ENCODE measurements at places on chromosomes 12 and 14. TPM values are rescaled to one million over a fixed set of nuclear protein-coding genes. Genes with fewer than 3 reads are reported as not detected.

The DEPDC4 gene
- total RNA-seq, result 3.2 TPM

The TDG gene
- 15.2 TPM for total RNA-seq

The GPR132 gene
- total RNA-seq, result 0.25 TPM

The TOMM20L gene
- total RNA-seq, result not detected

The MYF6 gene
- 0.11 TPM for total RNA-seq

The HSP90B1 gene
- 1,767 TPM for total RNA-seq

The RNFT2 gene
- total RNA-seq, result 5.4 TPM

The KCNH3 gene
- total RNA-seq, result not detected

The SIX1 gene
- 0.12 TPM for total RNA-seq

The RPL10L gene
- total RNA-seq, result not detected

The KLRG1 gene
- 0.22 TPM for total RNA-seq

The KRT79 gene
- total RNA-seq, result not detected

The KRT72 gene
- total RNA-seq, result not detected

The OTX2 gene
- total RNA-seq, result not detected

The BEGAIN gene
- 1.9 TPM for total RNA-seq

The SIX6 gene
- not detected for total RNA-seq

The CFAP54 gene
- 5.4 TPM for total RNA-seq

The ACOT2 gene
- total RNA-seq, result 30.1 TPM

The IL23A gene
- total RNA-seq, result not detected

Data from uterine smooth muscle cell (primary cell).